ENCODE measurements at places on chromosomes 13 and 19.
A peak's percentile ranks its signal among the peaks of the same experiment; 100 is the strongest.

DNA sequence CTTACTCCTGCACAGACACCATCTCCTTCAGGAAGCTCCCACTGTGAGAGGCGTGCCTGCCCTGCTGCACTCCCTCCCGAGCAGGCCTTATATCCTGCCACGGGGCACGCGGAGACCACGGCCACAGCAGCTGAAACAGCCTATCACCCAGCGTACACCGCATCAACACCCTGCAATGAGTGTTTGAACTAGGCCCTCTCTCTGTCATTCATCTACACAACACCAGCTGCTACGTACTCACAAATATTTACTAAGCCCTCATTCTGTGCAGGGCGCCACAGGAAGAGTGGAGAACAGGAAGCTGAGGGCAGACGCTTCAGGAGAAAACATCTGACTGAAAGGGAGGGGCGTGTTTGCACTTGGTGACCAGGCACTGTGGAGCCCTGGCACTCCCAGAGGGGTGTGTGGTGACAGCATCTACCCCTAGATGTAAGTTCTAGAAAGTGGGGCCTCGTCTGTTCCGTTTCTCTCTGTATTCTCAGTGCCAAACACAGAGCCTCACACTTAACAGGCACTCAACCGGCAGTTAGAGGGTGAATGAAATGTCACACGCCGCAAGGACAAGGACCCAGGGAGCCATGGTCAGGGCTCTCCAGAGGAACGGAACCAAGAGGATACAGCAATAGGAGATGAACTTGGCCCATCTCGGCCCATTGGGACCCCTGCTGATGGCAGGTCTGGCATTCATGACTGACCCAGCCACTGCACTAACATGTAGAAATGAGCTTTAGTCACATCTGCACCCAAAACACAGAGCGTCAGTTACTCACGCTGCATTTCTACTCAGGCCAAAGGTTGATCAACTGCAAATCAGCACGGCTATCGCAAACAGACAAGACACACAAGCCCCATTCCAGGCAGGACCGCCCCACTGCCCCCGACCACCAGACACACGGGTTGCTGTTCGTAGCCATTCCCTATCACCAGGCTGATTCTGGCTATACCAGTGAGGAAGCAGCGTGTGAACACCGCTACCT is 15.7 kb downstream of the RANBP3 start:
- DNase-seq = peak; percentile 80

GRCh38 chr13:41811588-41812021 is 149.3 kb downstream of the VWA8 start:
- no peak for DNase-seq

DNA sequence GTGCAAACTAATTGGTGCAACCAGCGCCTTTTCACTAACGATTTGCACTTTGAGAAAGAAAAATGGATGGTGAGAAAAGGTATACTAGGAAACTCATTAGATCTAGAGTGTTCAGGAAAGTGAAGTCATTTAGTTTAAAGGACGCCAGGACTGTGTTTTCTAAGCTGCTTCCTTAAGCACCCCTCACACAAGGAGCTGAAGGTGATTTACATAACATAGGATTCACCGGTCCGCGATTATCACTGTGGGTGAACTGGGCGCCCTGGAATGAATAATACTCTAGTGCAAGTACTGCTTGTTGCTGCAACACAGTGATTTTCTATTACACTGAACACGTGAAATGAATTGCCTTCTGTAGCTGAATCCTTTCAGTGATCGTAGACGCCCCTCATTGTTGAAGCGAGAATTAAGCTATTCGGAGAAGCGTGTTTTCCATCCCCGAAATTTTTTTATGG is 2.6 kb upstream of the MAB21L1 start:
- DNase-seq = no peak

DNA sequence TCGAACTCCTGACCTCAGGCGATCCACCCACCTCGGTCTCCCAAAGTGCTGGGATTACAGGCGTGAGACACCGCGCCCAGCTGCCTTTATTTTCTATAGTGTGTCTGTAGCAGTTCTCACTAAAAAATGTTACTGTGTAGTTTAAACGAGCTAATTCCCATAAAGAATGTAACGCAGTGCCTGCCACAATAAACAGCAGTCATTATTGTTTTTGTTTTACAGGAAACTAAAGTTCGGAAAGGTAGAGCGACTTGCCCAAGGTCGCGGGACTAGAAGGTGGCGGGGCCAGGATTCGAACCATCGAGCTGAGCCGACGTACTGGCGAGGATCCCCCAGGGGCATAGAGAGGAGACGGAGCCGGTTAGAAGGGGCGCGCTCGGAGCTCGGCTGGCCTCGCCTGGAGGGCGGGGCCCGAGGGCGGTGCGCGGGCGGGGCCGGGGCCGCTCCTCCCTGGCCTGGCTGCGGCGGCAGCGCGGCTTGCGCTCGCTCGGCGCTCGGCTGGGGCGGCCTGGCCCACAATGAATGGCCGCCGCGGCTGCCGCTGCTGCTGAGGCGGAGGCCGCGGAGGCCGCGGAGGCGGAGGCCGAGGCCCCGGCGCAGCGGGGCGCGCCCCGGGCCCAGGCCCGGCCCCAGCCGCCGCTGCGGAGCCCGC is at the start of gene NACC1:
NACC1 (plus strand) TSS at position 493 of the 652 bp plus-strand sequence. CDS start 16,944 bp downstream, outside the sequence.
- DNase-seq = peak; percentile 81

- DNase-seq = no peak
Observed at GRCh38 chr19:39676004-39676403, 20.3 kb downstream of the LGALS16 start.
